ENCODE measurements at places on chromosomes 5 and 9. TPM values are rescaled to one million over a fixed set of nuclear protein-coding genes. Genes with fewer than 3 reads are reported as not detected.

The ARL15 gene
- total RNA-seq: 10.1 TPM

DNA sequence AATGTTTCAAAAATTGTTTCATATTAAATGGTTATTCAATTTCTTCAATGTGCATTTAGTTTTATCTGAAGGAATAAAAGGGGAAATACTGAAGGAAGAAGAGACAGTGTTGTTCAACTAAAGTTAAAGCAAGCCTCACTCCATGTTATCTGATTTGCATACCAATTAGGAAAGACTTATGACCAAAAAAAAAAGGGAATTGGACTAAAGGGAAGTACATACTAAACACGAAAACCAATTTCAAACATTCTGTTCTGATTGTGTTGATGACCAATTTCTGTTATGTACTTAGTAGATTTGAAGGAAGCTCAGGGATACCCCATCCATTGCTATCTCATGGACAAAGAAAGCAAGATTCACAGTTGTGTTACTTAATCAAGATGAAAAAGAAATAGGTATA lies 4.9 kb upstream of the GAPT start:
- ATAC-seq: no peak

GRCh38 chr9:25570802-25571201 lies 107.4 kb downstream of the TUSC1 start:
- ATAC-seq: no peak

- no peak for ATAC-seq
Observed at GRCh38 chr5:33114361-33114760, 326.4 kb upstream of the TARS1 start.

DNA sequence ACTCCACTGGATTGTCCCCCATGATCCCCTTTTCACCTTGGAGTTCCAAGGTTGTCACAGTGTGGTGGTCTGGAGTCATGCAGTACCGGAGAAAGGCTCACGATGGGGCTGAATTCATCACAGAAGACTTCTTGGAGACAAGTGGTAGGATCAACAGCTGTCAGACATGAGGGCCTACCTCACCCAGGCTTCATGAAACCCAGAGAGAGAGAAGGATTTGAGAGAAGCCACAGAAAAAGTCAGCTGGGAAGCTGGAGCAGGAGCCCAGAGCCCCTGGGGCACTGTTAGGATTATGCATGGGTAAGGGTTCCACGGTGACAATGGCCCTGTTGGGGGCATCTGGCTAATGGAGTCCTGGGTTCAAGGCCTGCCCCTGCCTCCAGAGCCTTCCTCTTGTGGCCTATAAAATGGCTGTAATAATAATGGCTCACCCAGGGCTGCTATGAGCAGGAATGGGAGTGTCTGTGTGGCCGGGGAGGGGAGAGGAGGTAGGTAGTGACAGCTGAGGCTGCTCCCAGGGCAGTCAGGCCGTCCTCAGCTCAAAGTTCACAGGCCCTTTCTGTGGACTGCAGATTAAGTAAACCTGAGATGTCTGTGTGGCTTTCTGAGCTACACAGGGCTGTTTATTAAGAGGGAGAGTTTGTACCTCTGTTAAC lies 910 bp downstream of the TRIM14 start:
- peak; percentile 65 for ATAC-seq

The FUT7 gene
- 0.12 TPM for total RNA-seq

The SLC25A2 gene
- 0.24 TPM for total RNA-seq

Measured in esophagus mucosa (tissue), 1 donor.